Tibial artery (tissue), 4 donors: ENCODE measurements at places on chromosomes 1 and 21.

DNA sequence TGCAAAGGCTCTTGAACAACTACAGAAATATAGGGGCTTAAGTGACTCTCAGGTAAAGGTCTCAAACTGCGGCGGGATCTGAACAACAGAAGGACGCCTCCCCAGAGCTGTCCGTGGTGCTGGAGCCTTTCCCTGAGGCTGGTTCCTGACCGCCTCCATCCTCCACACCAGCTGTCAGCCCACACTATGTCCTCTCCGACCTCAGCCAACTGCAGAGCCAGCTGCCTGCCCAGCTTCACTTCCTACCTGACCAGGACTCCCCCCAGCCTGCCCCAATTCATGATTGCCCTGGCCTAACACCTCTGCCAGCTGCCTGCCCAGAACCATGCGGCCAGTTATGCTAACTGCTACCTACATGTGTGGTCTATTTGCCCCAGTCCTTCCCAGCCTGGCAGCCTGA, 63.6 kb upstream of the ZC3H12A start:
- DNase-seq = no peak

GRCh38 chr1:41364442-41365319, 3.4 kb downstream of the FOXO6 start:
- no peak for DNase-seq

GRCh38 chr21:39430954-39431353, 14.6 kb downstream of the LCA5L start:
- no peak for DNase-seq

- DNase-seq = no peak
These were observed 6.7 kb downstream of the OTUD7B start for GRCh38 chr1:150003801-150004200.
